Calu3 (cell line): ENCODE measurements at places on chromosomes 4 and X. TPM values are rescaled to one million over a fixed set of nuclear protein-coding genes. Genes with fewer than 3 reads are reported as not detected.

GRCh38 chr4:77893451-77893850 lies 30.8 kb downstream of the MRPL1 start:
- peaks cover 10% of the 10 kb centered on the region for H3K36me3 ChIP-seq
- no peak for DNase-seq
- H3K4me3 ChIP-seq = no peak overlapping the region
- no peaks in the 10 kb centered on the region for H3K4me1 ChIP-seq
- no peak overlapping the region for H3K27ac ChIP-seq

DNA sequence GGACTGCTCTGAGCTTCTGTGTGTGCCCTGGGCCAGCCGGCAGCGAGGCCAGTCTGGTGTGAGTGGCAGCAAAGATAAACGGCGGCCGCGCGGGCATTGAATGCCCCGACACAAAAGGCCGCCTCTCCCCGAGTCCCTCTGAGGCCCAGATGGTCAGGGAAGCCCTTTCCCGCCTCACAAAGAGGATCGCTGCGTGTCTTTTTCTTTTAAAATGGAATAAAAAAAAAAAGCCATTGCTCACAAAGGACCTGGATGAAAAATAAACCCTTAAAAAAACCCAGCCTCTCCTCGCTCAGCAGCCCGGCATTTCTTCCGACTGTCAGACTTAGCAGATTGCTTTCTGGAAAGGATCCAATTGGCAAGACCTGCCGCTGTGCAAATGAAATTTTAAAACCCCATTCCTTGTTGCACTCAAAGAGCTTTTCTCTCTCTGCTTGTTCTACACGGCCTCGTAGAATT lies 578.7 kb downstream of the BCOR start:
- no peaks in the 10 kb centered on the region for H3K36me3 ChIP-seq
- H3K27me3 ChIP-seq = peaks cover 88% of the 10 kb centered on the region
- H3K27ac ChIP-seq = no peak overlapping the region
- no peaks in the 10 kb centered on the region for H3K4me1 ChIP-seq
- no peak for DNase-seq

GRCh38 chr4:30912098-30912714 lies 192.0 kb downstream of the PCDH7 start:
- no peak for DNase-seq
- no peak overlapping the region for H3K4me3 ChIP-seq
- no peaks in the 10 kb centered on the region for H3K36me3 ChIP-seq
- peaks cover 8% of the 10 kb centered on the region for H3K4me1 ChIP-seq

- DNase-seq = no peak
- H3K27ac ChIP-seq = no peak overlapping the region
- peaks cover 1% of the 10 kb centered on the region for H3K36me3 ChIP-seq
- no peaks in the 10 kb centered on the region for H3K27me3 ChIP-seq
- H3K4me3 ChIP-seq = no peak overlapping the region
Observed at GRCh38 chrX:57904176-57904880, 5.9 kb downstream of the ZXDA start.

- no peak overlapping the region for H3K4me3 ChIP-seq
- peaks cover 10% of the 10 kb centered on the region for H3K4me1 ChIP-seq
- no peaks in the 10 kb centered on the region for H3K27me3 ChIP-seq
- no peak overlapping the region for H3K27ac ChIP-seq
- H3K36me3 ChIP-seq = peaks cover 41% of the 10 kb centered on the region
- no peak for DNase-seq
Observed at GRCh38 chr4:73874386-73874785, 5.2 kb downstream of the CXCL1 start.

Gene PASD1
- not detected in 2 replicates for total RNA-seq

DNA sequence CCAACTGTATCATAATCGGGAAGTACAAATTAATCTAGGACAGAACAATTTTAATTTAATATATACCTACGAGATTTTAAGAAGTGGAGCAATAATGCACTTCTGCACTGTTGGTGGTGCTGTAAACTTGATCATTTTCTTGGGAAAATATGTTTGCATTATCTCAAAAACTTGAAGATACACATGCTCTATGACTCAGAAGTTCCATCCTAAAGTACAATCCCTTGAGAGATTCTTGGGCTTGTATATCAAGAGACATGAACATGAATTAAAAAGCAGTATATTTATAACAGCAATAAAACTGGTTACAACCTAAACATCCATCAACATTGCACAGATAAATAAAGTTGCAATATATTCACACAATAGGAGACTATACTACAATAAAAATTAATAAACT lies 168.8 kb downstream of the CLCN4 start:
- no peaks in the 10 kb centered on the region for H3K27me3 ChIP-seq
- H3K4me1 ChIP-seq = peaks cover 14% of the 10 kb centered on the region
- peaks cover 5% of the 10 kb centered on the region for H3K36me3 ChIP-seq
- DNase-seq = no peak

- no peaks in the 10 kb centered on the region for H3K36me3 ChIP-seq
- no peaks in the 10 kb centered on the region for H3K27me3 ChIP-seq
- H3K4me1 ChIP-seq = no peaks in the 10 kb centered on the region
- no peak overlapping the region for H3K27ac ChIP-seq
- DNase-seq = no peak
Observed at GRCh38 chrX:103453655-103454054, 65.6 kb downstream of the RAB40A start.

DNA sequence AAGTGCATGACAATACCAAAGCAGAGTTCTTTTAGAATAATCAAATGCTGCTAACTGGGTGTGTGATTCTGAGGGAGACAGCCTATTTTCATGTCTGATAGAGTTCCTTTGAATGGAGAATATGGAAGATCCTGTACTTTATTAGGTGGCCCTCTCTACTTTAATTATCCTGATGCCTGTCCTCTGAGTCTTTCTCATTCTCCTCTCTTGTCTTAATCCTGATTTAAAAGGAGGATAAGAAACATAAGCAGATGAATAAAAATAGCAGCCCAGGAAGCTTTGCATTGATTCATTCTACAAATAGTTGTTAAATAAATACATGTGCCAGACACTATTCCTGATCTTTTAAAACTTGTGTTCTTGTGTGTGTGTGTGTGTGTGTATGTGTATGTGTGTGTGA lies 387.3 kb downstream of the SPRY1 start:
- H3K4me3 ChIP-seq = no peak overlapping the region
- DNase-seq = no peak
- H3K27me3 ChIP-seq = no peaks in the 10 kb centered on the region
- no peaks in the 10 kb centered on the region for H3K4me1 ChIP-seq
- H3K27ac ChIP-seq = no peak overlapping the region

Gene GPRASP1
- total RNA-seq = 3.6 and 3.9 TPM in 2 replicates

- DNase-seq = no peak
- no peaks in the 10 kb centered on the region for H3K27me3 ChIP-seq
- H3K36me3 ChIP-seq = peaks cover 6% of the 10 kb centered on the region
- no peak overlapping the region for H3K4me3 ChIP-seq
- H3K4me1 ChIP-seq = no peaks in the 10 kb centered on the region
Observed at GRCh38 chrX:54818221-54818620, 10.7 kb downstream of the MAGED2 start.

GRCh38 chrX:110684653-110685052 lies 111.0 kb downstream of the CHRDL1 start:
- H3K27ac ChIP-seq = no peak overlapping the region
- no peaks in the 10 kb centered on the region for H3K4me1 ChIP-seq
- no peak overlapping the region for H3K4me3 ChIP-seq
- no peak for DNase-seq
- no peaks in the 10 kb centered on the region for H3K36me3 ChIP-seq

GRCh38 chr4:164761746-164762275 lies 7.9 kb downstream of the SMIM31 start:
- no peaks in the 10 kb centered on the region for H3K36me3 ChIP-seq
- H3K27ac ChIP-seq = no peak overlapping the region
- no peak for DNase-seq
- H3K4me1 ChIP-seq = no peaks in the 10 kb centered on the region
- H3K27me3 ChIP-seq = no peaks in the 10 kb centered on the region

Gene EREG
- total RNA-seq = 413 and 422 TPM in 2 replicates

GRCh38 chr4:158411269-158411668 lies 110.4 kb upstream of the RXFP1 start:
- H3K4me3 ChIP-seq = no peak overlapping the region
- no peak overlapping the region for H3K27ac ChIP-seq
- H3K4me1 ChIP-seq = no peaks in the 10 kb centered on the region
- H3K36me3 ChIP-seq = no peaks in the 10 kb centered on the region
- H3K27me3 ChIP-seq = peaks cover 11% of the 10 kb centered on the region

- no peak overlapping the region for H3K4me3 ChIP-seq
- peaks cover 30% of the 10 kb centered on the region for H3K4me1 ChIP-seq
- no peaks in the 10 kb centered on the region for H3K36me3 ChIP-seq
- no peaks in the 10 kb centered on the region for H3K27me3 ChIP-seq
- no peak for DNase-seq
Observed at GRCh38 chrX:110218591-110218990, 99.3 kb downstream of the AMMECR1 start.

- H3K27me3 ChIP-seq = peaks cover 14% of the 10 kb centered on the region
- peaks cover 19% of the 10 kb centered on the region for H3K4me1 ChIP-seq
- H3K27ac ChIP-seq = no peak overlapping the region
- H3K36me3 ChIP-seq = peaks cover 4% of the 10 kb centered on the region
- H3K4me3 ChIP-seq = no peak overlapping the region
- no peak for DNase-seq
Observed at GRCh38 chr4:168812806-168813205, 197.2 kb downstream of the CBR4 start.

Gene QRFPR
- total RNA-seq = 1.0 TPM in 1 of 2 replicates, not detected in the other

DNA sequence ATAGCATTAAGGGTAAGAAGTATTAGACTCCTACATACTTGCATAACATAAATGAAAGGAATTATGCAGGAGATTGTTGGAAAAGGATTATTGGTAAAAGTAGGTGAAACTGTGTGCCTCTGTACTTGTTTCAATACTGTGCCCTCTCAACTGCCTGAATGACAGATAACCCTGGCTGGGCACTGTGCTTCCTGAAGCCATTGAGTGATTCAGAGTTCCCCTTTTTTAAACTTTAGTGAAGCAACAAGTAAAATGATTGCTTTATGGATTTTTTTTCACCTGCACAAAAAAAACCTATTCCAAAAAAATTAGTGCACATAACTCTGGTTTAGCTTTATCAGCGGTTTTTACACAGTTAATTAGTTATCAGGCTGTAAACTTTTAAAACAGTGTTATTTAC lies 204.8 kb downstream of the TRAM1L1 start:
- H3K4me1 ChIP-seq = no peaks in the 10 kb centered on the region
- no peaks in the 10 kb centered on the region for H3K36me3 ChIP-seq
- no peak overlapping the region for H3K27ac ChIP-seq
- DNase-seq = no peak
- H3K27me3 ChIP-seq = no peaks in the 10 kb centered on the region

Gene STARD8
- 0.45 and 0.47 TPM in 2 replicates for total RNA-seq

Gene SMPX
- total RNA-seq = not detected in 2 replicates

Gene TRIM61
- total RNA-seq = 0.39 and 0.45 TPM in 2 replicates

DNA sequence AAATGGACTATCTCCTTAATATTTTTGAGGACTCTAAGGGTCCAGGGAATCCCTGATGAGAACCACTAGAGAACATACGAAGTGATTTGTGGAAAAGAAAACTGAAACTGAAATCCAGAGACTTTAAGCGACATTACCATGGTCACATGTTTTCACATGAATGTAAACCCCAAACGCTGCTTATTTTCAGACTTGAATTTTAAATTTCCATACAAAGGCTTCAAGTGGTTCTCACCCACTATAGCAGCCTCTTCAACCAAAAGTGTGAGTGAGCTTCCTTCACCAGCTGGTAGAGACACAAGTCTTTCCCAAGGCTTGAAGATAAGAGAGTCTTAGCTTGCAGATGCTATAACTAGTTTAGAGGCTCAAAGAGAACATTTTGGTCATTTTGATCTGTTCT lies 232.7 kb downstream of the MGST2 start:
- no peak overlapping the region for H3K4me3 ChIP-seq
- H3K27me3 ChIP-seq = no peaks in the 10 kb centered on the region
- H3K36me3 ChIP-seq = no peaks in the 10 kb centered on the region
- no peaks in the 10 kb centered on the region for H3K4me1 ChIP-seq

Gene FLNA
- total RNA-seq = 973 and 1,240 TPM in 2 replicates

- no peaks in the 10 kb centered on the region for H3K36me3 ChIP-seq
- no peaks in the 10 kb centered on the region for H3K4me1 ChIP-seq
- no peak overlapping the region for H3K27ac ChIP-seq
- peaks cover 23% of the 10 kb centered on the region for H3K27me3 ChIP-seq
- DNase-seq = no peak
- no peak overlapping the region for H3K4me3 ChIP-seq
Observed at GRCh38 chr4:2341911-2342652, 76.4 kb downstream of the ZFYVE28 start.

GRCh38 chr4:156217236-156217635 lies 263.6 kb upstream of the CTSO start:
- no peaks in the 10 kb centered on the region for H3K27me3 ChIP-seq
- no peak overlapping the region for H3K27ac ChIP-seq
- no peaks in the 10 kb centered on the region for H3K36me3 ChIP-seq
- H3K4me3 ChIP-seq = no peak overlapping the region

Gene ZBTB49
- total RNA-seq = 3.3 and 5.9 TPM in 2 replicates

- no peak for DNase-seq
- no peak overlapping the region for H3K27ac ChIP-seq
- H3K27me3 ChIP-seq = peaks cover 5% of the 10 kb centered on the region
- H3K4me1 ChIP-seq = peaks cover 13% of the 10 kb centered on the region
- no peak overlapping the region for H3K4me3 ChIP-seq
Observed at GRCh38 chrX:150205011-150205410, 158.1 kb upstream of the MAMLD1 start.

DNA sequence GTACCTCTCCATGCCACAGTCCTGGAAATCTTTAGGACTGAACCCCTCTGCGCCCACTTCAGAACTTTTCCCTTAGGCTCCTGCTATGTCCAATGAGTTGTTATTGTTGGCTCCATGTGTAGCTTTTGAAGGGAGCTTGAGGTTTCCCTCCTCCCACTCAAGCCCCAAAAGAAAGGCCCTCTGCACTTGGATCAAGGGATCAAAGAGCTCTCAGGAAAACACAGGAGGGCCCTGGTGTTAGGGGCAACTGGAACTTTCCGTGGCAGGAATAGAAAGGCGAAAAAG lies 135.0 kb downstream of the RASL11B start:
- H3K4me1 ChIP-seq = no peaks in the 10 kb centered on the region
- H3K27ac ChIP-seq = no peak overlapping the region
- H3K4me3 ChIP-seq = no peak overlapping the region
- H3K36me3 ChIP-seq = no peaks in the 10 kb centered on the region
- DNase-seq = no peak

GRCh38 chrX:46311581-46312120 lies 233.6 kb downstream of the ZNF674 start:
- no peak overlapping the region for H3K4me3 ChIP-seq
- H3K36me3 ChIP-seq = no peaks in the 10 kb centered on the region
- H3K27me3 ChIP-seq = no peaks in the 10 kb centered on the region
- DNase-seq = no peak
- H3K4me1 ChIP-seq = peaks cover 17% of the 10 kb centered on the region
- H3K27ac ChIP-seq = no peak overlapping the region

DNA sequence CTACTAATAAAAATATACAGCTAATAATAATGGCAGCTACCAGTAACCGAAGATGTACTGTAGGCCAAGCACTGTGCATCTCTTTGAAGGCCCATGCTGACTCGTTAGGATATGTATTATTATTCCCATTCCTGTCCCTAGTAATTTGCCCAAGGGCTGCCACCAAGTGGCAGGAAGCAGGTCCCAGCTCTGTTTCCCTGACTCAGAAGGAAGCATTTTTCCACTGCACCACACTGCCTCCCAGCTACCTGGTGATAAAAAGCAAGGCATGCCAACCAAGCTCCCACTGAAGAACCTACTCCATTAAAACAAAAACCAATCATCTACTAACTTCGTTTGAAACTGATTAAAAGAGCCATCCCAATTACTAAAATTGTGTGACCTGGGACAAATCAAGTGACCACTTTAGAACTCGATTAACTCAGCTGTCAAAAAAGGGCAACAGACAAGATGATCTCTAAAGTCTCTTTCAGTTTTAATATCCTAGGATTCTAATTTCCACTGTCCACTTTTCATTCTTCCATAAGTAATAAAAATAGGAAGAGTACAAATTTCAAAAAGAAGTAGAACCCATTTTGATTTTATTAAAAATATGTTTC lies 24.3 kb upstream of the PGM2 start:
- H3K4me1 ChIP-seq = peaks cover 6% of the 10 kb centered on the region
- H3K27me3 ChIP-seq = no peaks in the 10 kb centered on the region
- H3K36me3 ChIP-seq = no peaks in the 10 kb centered on the region
- H3K4me3 ChIP-seq = no peak overlapping the region
- DNase-seq = peak; percentile 70
